ENCODE measurements at places on chromosomes 7 and 10. TPM values are rescaled to one million over a fixed set of nuclear protein-coding genes. Genes with fewer than 3 reads are reported as not detected.
A peak's percentile ranks its signal among the peaks of the same experiment; 100 is the strongest.

DNA sequence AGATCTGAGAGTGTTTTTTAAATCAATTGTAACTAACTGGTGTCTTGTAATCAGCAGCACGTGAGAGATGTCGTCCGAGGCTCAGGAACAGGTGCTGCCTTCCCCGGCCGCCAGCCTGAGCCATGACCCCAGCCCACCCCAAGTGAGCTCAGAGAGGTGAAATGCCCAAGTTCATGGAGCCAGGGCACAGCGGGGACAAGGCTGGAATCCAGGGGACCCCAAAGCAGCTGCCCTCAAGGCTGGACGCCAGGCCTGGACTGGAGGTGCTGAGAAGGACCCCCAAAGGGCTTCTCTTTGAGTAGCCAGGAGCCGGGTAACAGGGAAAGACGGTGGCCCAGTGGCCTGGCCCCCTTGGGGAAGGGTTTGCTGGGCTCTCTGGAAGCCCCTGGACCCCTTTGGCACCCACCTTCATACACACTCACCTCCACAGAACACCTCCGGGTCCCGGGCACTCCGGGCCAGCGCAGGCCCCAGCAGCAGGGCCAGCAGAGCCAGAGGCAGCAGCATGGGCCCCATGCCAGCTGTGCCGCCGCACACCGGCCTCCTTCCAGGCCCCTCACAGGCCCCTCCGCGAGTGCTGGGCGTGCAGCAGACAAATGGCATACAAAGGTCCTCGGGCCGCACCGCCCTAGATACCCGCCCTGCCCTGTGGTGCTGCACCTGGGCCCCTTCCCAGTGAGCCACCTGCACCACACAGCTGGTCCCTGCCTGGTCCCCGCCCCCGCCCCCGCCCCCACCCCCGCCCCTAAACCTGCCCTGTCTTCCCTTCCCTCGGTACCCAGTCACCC, 24.0 kb upstream of the CNPY1 start:
- DNase-seq = no peak

DNA sequence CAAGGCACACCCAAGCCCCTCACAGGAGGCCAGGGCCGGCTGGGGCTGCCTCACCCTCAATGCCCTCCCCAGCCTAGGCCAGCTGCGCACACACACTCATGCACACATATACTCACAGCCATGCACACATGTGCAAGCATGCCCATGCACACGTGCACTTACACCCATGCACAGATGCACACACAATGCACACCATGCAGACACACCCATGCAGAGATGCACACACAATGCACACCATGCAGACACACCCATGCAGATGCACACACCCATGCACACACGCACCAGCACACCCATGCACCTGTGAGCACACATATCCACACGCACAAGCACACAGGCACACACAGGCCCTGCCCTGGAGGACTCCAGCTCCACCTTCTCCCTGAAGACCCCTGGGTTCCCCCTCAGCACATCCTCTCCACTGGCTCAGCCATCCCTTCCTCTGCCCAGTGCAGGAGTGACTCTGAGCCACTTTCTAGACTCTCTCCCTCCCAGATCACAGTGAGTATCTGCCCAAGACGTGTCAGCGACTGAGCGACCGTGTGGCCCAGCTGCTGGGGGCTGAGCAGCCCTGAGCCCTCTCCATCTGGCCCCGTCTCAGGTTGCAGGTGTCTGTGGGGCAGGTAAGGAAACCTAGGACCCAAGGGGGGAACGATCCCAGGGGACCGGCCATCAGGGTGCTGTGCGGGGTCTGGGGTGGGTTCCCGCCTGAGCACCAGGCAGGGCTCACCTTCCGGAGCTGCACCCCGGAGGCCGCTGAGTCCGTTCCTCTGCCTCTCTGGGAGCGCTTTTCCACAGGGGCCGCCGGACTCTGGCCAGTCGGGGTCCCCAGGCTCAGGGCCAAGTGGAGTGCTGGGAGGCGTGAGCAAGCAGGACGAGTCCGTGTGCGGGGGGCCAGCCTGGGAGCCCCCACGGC, 25.8 kb downstream of the AP5Z1 start:
- DNase-seq = no peak

DNA sequence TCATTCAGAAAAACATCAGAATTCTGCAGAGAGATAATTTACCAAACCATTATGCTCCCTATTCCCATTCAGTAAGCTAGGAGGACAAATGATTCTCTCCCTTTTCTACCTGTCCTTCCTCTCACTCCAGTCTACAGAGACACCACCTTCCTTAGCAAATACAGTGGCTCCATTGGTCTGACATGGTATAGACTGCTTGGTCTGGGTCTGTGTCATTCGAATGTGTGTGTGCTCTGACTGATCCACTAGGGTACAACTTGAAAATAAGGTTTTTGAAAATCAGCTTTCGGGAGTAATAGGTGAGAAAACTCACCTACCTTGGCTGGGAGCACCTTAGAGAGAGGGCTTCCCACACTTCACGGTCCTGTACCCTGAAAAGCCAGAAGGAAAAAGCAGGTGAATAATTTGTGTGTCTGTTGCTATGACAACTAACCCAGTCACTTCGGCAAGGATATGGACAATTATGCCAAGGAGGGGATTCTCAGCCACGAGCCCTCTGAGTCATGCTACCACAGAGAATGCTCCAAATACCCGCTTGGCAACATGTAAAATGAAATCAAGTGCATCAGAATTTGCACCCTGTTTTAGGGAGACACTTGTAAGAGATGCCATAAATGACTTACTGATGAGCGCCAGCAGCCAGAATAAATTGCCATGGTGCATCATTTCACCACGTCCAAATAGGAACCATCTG, 114.5 kb upstream of the PRKCQ start:
- DNase-seq = no peak

DNA sequence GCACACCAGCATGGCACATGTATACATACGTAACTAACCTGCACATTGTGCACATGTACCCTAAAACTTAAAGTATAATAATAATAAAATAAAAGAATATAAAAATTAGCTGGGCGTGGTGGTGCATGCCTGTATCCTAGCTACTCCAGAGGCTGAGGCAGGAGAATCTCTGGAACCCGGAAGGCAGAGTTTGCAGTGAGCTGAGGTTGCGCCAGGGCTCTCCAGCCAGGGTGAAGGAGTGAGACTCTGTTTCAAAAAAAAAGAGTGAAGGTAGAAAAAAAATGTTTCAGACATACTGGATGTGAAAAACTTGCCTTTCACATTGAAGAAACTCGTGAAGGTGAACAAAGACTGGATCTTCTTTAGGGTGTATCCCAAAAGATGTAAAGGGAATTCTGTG, 26.7 kb downstream of the TSPAN14 start:
- no peak for DNase-seq

DNA sequence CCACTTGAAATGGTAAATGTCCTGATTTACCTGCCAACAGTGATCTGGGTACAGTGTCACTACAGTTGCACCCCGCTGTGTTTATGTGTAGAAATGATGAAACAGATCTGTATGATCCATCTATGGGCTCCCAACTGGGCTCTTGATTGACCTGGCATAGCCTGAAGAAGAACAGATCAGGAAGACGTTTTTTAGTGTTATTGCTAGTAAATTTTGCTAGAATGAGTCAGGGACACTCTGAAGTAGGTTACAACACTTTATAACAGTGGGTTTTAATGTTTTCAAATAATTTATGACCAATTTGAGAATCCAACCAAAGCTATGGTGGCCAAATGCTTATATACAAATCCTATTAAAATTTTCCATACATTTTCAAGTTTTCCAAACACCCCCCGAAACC, 110.3 kb downstream of the DKK1 start:
- no peak for DNase-seq

DNA sequence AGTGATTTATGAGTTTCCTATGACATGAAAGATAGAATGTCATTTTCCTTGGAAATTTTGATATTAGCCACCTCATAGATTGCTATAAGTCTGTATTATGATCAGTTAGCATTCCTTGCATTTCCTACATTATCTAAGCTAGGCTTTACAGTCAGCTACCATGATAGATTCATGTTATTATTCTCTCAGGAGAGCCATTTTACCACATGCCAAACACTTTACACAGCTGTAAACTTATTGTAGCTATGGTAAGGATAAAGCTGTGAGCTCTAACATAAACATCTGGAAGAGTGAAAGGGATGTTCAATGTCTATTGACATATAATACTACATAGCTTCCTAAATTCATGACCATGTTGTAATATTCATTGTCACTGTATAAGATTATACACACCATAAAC, 608.0 kb downstream of the PHTF2 start:
- no peak for DNase-seq

- no peak for DNase-seq
These were observed 139.0 kb downstream of the ELFN1 start for GRCh38 chr7:1809070-1809469.

GRCh38 chr7:27187475-27188385, 2.7 kb upstream of the HOXA11 start:
- DNase-seq = no peak

GRCh38 chr10:113199459-113199858, 249.4 kb downstream of the TCF7L2 start:
- no peak for DNase-seq

GRCh38 chr10:3239066-3239919, 66.7 kb upstream of the PITRM1 start:
- DNase-seq = peak; percentile 93

DNA sequence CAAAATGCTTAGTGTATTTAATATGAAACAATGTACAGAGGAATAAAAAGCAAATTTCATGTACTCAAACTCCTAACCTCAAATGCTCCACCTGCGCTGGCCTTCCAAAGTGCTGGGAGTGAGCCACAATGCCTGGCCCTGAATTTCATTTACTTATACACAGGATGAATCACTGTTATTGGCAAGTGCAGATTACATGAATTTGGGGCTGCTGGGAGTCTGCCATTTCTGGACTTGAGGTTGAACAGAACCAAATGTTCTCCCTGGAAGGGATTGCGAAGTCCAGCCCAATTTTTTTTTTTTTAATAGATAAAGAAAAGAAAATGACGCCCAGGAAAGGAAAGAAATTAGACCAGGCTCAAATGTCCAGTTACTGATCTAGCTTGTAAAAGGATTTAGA, 6.8 kb upstream of the CSTF2T start:
- DNase-seq = no peak

- peak; percentile 78 for DNase-seq
These were observed 114.2 kb downstream of the DYNC1I1 start for GRCh38 chr7:95886501-95887090.

GRCh38 chr7:37683246-37684120, at the start of gene GPR141:
Gene GPR141 (plus strand): TSS chr7:37683766. CDS start chr7:37740394, 56,628 bp downstream.
- no peak for DNase-seq

DNA sequence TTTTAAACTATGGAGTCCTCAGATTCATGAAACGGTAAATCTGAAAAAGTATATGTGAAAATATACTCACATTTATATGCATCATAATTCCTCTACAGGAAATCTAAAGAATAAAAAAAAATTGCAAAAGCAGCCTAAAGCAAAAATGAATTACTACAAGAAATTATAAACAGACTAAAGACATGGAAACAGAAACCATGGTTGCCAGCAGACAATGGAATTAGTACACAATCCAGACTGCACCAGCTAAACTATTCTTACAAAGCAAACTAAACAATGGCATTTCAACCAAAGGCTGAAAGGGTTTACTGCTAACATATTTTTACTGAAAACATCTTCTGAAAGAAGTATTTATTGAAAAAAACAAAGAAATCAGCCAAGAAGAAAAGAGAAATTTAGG, 51.6 kb downstream of the COL28A1 start:
- DNase-seq = no peak

DNA sequence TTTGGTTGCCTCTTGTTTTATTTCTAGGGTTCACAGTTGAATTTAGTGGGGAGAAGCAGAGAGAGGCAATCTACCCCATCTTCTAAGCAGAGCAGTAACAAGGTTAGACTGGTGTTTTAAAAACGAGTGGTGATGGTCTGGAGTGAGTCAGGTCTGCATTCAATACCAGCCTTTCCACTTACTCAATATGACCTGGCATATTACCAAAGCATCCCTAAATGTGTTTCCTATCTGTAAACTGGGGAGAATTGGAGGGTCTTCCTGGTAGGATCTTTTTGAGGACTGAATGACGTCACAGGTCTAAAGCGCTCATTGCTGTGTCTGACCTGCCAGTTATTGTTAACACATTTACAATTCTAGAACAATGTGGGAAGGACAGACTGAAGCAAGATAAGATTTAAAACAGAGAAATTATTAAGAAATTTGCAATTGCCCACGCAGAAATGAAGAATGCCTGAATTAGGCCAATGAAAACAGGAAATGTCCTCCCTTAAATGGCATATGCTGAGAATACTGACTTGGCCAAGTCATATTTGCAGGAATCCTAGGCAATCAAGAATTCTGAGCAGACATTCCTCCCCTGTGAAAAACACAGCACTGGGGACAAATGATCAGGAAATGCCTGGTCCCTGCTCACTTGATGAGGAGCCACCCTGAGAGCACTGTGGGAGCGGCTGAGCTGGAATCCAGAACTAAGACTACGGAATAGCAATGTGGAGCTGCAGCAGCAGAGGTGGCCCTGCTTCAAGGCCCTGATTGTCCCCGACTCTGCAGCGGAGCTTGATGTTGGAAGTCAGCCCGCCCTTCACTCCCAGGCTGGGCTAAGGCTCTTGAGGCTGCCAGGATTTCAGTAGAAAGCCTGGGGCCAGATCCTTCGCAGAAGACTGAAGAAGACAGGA, 184.5 kb upstream of the CXCL12 start:
- peak; percentile 94 for DNase-seq

DNA sequence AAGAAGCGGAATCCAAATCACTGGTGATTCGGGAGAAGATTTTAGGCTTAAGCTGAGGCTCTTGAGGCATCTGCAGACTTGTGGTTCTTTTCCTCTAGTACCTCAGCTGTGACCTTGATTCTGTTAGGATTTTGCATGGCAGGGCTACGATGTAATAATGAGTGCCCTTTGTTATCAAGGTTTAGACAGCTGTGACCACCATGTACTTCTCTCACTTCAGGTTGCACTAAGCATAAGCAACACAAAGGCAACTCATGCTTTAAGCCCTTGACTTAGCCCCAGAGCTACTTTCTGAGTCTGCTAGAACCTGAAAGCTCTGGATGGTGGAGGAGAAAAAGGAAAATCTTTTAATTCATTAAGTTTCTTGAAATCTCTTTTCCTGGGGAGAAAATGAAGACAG, 1052.3 kb upstream of the PHF14 start:
- DNase-seq = no peak

The CCL24 gene
- not detected for total RNA-seq

The ACSM6 gene
- total RNA-seq = not detected

The CALML3 gene
- not detected for total RNA-seq

The EPO gene
- total RNA-seq = not detected

The GOLGA7B gene
- under 0.01 TPM for total RNA-seq

The AGR2 gene
- total RNA-seq = 0.51 TPM

The KIFBP gene
- 55.2 TPM for total RNA-seq

The AKR1D1 gene
- not detected for total RNA-seq

The PKD2L1 gene
- total RNA-seq = not detected

The OR2A42 gene
- not detected for total RNA-seq

The ZEB1 gene
- 136 TPM for total RNA-seq

The STAG3 gene
- total RNA-seq = 0.17 TPM

The TUBB8 gene
- 0.09 TPM for total RNA-seq

The LDB3 gene
- not detected for total RNA-seq

Data from dermis blood vessel endothelial cell (primary cell).